ENCODE measurements at places on chromosomes 11 and 22.
A peak's percentile ranks its signal among the peaks of the same experiment; 100 is the strongest.

GRCh38 chr11:48043991-48044512 is 63.7 kb downstream of the PTPRJ start:
- DNase-seq, result no peak

GRCh38 chr11:57230791-57231538 is 6.1 kb downstream of the APLNR start:
- no peak for DNase-seq

- DNase-seq, result no peak
Observed at GRCh38 chr11:18785411-18785810, 6.2 kb downstream of the PTPN5 start.

GRCh38 chr22:36783743-36784142 is 7.8 kb upstream of the IFT27 start:
- no peak for DNase-seq

DNA sequence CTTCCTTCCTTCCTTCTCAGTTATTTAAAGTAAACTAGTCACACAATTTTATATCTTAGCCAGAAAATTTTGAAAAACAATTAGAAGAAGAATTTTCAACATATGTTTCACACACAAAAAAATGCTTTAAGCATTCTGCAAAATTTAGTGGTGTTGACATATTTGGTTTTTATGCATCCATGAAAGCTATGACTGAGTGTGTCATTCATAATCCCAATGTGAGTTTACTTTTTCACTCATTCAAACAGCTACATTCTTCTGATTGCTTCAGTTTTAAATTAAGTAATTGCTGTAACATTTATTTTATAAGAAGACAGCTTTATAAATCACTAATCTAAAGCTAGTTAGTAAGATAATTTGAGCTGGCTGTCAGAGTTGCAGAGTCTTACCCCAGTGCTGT is 453.5 kb downstream of the LRRC4C start:
- DNase-seq, result no peak

DNA sequence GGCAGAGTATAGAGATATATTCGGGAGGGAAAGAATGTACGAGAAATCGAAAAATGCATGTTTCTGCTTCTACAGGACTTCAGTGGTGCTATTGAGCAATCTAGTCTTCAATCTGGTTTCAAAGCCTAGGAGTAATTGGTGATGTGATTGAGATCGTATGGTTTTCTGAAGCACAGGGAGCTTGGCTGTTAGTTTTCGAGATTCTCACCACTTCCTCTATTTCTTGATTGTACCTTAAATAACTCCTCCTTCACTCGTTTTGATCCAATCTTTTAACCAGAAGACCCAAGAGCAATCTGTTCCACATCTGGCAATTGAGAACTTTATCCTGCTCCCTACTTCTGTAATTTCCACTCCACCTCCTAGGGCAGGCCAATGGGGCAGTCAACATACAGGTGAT is 518 bp downstream of the CCDC179 start:
- DNase-seq, result no peak

DNA sequence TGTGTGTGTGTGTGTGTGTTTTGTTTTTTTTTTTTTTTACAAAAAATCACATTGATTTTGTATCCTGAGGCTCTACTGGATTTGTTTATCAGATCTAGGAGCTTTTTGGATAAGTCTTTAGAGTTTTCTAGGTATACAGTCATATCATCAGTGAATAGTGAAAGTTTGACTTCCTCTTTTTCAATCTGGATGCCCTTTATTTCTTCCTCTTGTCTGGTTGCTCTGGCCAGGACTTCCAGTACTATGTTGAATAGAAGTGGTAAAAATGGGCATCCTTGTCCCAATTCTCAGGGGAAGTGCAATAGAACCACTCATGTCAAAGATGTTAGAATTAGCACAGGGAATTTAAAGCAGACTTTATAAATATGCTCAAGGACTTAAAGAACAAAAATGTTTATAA is 32.6 kb upstream of the PRDM11 start:
- no peak for DNase-seq

- DNase-seq, result no peak
Observed at GRCh38 chr22:36865346-36865745, 4.5 kb downstream of the NCF4 start.

GRCh38 chr11:86615487-86615886 is 56.9 kb downstream of the ME3 start:
- DNase-seq, result no peak

DNA sequence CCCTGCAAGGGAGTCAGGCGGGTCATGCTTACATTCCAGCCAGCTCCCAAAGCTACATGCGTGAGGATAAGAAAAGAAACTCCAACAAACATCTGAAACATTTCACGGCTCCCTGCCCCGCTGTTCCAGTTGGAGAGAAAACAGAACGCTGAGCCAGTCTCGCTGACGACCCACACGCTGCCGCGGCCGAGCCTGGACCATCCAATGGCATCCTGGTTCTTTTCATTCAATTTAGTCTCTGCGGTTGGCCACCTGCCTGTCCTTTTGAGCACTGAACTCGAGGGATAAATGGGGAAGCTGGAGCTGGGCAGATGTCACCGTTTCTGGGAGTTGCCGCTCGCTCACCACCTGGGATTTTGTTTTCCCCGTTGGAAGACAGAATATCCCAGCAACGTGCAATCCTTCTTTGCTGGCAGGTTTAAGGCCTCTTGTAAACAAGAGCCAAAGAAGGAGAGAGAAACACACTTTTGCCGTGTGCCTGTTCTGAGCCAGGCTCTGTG is 45.3 kb upstream of the SHISAL1 start:
- no peak for DNase-seq

DNA sequence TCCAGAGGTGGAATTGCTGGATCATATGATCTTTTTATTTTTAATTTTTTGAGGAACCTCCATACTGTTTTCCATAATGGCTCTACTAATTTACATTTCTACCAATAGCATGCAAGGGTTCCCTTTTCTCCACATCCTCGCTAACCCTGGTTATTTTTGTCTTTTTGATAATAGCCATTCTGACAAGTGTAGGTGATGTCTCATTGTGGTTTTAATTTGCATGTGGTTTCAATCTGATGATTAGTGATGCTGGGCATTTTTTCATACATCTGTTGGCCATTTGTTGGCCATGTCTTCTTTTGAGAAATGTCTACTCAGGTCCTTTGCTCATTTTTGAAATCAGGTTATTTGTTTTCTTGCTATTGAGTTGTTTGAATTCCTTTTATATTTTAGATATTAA is 15.4 kb upstream of the OR4D5 start:
- DNase-seq, result no peak

- DNase-seq, result no peak
Observed at GRCh38 chr11:13119941-13120520, 110.9 kb downstream of the RASSF10 start.

DNA sequence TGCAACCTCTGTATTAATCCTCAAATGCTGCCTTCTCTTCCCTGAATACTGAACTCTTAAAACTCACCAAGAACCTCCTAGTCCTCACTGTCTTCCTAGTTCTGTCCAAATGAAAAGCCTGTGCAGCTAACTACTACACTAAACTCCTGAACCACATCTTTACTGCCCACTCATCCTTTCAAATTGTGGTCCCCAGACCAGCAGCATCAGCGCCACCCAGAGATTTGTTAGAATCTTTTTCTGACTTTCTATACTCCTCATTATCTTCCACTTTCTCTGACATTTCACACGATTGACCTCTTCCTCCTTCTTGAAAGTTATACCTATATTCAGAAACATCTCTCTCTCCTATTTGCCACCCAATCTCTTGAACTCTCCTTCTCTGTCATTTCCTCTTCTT is 461.3 kb downstream of the DLG2 start:
- DNase-seq, result no peak

DNA sequence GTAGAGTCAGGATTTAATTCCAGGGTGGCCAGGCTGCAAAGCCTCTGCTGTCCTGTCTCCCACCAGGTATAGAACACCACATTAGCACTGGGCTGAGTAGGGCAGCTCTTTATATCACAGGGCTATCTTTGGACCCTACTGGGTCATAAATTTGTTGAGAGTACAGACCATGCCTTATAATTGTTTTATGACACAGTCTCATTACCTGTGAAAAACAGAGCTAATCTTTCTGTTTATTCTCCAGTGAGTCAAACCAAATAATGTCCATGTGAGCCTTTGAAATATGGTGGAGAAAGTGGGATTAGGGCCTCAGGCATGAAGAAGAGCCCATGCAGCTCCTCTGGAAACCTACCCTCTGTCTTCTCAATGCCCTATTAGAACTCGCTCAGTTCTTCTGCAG is 49.6 kb upstream of the KIRREL3 start:
- DNase-seq, result no peak

DNA sequence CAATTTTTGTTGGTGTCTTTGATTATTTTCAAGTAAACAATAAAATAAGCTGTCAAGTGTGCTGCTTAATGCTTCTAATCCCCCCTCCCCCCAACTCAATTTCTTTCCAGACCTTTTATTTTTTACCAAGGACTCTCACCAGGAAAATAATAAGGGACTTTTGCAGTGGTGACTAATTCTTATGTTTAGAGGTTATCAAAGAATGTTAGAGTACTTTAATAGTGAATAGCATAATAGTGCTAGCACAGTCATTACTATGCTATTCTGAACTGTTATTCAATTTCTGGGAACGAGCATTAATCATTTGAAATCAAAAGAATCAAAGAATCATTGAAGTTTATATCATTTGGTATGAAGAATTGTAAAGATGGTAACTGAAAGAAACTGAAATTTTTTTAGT is 251.4 kb downstream of the DDX10 start:
- no peak for DNase-seq

GRCh38 chr22:30277547-30278344 is 11.1 kb upstream of the OSM start:
- no peak for DNase-seq

- DNase-seq, result no peak
Observed at GRCh38 chr22:25956801-25957200, 212.5 kb upstream of the SEZ6L start.

GRCh38 chr11:19026862-19027261 is 33.7 kb downstream of the MRGPRX2 start:
- DNase-seq, result no peak

DNA sequence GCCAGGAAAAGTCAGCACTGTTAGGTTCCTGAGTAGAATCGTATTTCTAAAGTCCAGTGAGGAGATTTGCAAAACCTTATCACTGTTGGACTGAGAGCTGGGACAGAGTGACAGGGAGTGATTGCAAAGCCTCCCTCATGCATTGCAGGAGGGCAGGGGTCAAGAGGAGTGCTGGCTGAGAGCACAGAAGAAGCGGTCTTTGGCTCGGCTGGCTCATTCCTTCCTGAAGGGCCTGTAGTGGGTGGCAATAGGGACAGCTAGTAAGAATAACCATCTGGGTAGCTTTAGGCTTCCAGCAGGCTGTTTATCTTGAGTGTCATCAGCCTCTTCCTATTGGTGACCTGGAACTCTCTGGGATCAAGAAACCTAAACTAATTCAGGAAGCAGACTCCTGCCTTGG is 53.4 kb downstream of the CD44 start:
- no peak for DNase-seq

GRCh38 chr11:112773264-112773663 is 188.0 kb upstream of the NCAM1 start:
- no peak for DNase-seq

GRCh38 chr11:82775736-82776346 is 42.2 kb upstream of the FAM181B start:
- peak; percentile 44 for DNase-seq

- peak; percentile 71 for DNase-seq
Observed at GRCh38 chr11:44574610-44575287, 9.3 kb downstream of the CD82 start.

DNA sequence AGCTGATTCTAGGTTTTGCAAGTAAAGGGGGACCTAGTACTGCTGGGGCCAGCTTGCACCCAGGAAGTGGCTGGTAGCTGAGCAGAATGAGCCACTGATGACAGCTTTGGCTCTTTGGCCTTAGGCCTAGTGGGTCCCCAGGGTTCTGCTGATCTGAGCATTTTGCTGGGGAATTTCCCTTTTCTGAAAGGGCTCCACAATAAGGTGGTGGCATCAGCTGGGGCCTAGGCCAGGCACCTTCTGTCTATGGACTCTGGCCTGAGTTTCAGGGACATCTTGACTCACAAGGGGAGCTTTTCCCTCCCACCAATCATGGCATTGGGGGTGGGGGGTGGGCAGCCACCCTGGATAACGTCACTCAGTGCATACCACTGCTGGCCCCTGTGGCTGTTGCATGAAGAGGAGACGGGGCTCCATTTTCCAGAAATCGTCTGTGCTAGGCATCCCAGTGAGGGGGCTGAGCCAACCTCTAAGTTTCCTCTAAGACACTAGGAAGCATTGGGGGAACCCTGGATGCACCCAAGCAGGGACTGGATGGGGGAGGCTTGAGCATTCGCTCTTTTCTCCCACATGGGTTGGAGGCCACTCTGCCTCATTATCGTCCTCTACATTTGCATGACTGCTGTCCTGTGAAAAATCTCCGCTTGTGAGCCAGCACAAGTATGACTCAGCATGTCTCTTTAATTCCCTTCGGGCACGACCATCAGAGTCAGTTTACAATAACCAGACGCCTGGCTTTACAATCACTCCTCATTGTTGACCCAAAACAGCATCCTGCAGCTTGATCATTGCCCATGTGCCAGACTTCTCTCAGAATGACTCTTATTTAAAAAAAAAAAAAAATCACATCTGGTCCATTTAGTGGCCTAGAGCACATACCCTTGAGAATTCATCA is 145.0 kb upstream of the THY1 start:
- no peak for DNase-seq

DNA sequence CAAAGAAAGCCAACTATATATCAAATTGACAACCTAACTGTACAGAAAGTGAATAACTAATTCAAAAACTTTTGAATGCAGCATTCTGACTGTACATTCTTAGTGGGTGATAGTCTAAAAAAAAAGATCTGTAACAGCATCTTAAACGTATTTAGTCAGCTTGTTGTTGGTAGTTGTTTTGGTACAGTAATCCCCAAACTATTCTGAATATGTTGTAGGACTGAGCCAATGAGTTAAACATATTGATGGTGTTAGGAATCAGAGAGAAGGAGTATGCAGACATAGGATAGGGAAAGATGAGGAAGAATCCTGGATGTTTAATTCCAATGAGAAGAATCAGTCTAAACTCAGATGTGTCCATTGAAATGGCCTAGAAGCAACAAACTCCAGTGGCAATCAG is 41.9 kb upstream of the KIRREL3 start:
- no peak for DNase-seq

DNA sequence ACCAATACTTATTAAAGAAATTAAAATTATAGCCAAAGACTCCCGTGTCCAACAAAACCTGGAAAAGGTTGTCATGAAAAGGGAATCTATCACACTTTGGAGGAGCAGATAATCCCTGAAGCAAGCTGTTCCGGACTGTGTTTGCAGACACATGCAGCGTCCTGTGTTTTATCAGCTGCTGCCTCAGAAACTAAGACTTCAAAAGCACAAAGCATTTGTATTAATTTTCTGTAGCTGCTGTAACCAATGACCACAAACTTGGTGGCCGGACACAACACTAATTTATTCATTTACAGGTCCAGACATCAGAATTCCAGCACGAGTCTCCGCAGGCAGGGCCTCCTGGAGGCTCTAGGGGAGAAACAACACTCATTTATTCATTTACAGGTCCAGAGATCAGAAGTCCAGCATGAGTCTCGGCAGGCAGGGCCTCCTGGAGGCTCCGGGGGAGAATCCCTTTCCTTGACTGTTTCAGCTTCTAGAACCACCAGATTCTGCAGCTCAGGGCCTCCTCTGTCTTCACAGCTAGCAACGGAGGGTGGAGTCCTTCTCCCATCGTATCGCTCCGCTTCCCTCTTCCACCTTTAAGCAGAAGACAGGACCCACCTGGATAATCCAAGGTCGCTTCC is 465.3 kb downstream of the BRD1 start:
- DNase-seq, result peak; percentile 9

Measured in activated CD4-positive, alpha-beta memory T cell treated with anti-CD3 and anti-CD28 coated beads, Interleukin-2, amount 10 ng/mL, durations not matched to agents 7 days and 5 days (primary cell).